Ovary (tissue), 10 donors: ENCODE measurements at places on chromosomes 12 and 14. TPM values are rescaled to one million over a fixed set of nuclear protein-coding genes. Genes with fewer than 3 reads are reported as not detected.

The ACOT6 gene
- not detected for total RNA-seq

DNA sequence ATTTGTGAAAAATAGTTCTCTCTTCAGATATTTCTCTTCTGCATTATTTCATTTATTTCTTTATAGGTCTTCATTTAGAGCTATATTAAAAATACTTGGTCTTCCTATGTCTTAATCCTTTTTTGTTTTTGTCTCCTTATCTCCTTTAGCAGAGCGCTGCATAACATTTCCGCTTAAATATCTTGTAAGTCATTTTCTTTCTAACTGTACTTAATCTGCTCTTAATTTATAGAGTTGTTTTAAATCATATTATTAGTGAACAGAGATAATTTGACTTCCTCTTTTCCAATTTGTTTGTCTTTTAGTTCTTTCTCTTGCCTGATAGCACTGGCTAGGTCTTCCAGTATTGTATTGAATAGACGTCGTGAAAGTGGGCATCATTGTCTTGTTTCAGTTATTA, 18.0 kb downstream of the LUM start:
- H3K27me3 ChIP-seq: no peaks in the 10 kb centered on the region
- no peaks in the 10 kb centered on the region for H3K36me3 ChIP-seq
- H3K27ac ChIP-seq: no peak overlapping the region
- no peak for DNase-seq

GRCh38 chr12:65025136-65025535, 96.0 kb downstream of the WIF1 start:
- H3K4me3 ChIP-seq: no peak overlapping the region
- H3K4me1 ChIP-seq: no peaks in the 10 kb centered on the region
- no peak overlapping the region for H3K27ac ChIP-seq

GRCh38 chr14:68427550-68427890, 365.3 kb downstream of the ZFP36L1 start:
- H3K4me1 ChIP-seq: no peaks in the 10 kb centered on the region
- no peak overlapping the region for H3K4me3 ChIP-seq
- H3K27ac ChIP-seq: no peak overlapping the region
- H3K27me3 ChIP-seq: no peaks in the 10 kb centered on the region
- no peak for DNase-seq
- no peaks in the 10 kb centered on the region for H3K36me3 ChIP-seq

DNA sequence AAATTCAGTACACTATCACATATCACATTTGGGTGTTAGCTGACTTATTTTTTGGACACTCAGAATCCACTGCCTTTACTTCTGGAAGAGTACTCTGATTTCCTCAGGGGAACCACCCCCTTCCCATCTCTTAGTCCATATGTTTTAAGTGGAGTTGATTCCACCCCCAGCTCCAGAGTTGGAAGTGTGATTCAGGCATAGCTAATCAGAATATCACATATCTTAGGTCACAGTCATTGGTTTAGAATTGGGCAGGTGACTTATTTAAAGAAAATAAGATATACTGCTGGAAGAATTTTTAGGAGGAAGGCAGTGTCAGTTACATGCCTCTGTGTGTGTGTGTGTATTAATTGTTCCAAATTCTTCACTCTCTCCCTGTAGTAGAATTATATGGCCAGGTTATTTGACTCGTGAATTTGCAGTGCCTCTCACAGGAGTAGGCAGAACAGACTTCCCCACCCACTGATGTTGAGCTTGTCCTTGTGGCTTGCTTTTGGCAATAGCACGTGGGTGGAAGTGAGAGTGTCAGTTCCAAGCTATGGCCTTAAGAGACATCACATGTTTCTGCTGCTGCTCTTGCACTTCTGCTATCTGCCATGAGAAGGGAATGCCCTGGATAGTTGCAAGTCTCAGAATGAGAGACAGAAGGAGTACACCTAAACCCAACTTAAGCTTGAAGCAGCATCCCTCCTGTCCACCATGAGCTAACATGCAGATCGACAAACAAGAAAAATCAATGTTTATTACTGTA, 6.4 kb upstream of the GAS2L3 start:
- H3K36me3 ChIP-seq: no peaks in the 10 kb centered on the region
- H3K27ac ChIP-seq: no peak overlapping the region
- no peaks in the 10 kb centered on the region for H3K27me3 ChIP-seq
- DNase-seq: no peak
- H3K4me1 ChIP-seq: no peaks in the 10 kb centered on the region

GRCh38 chr14:45686771-45687170, 433.8 kb upstream of the MIS18BP1 start:
- H3K4me3 ChIP-seq: no peak overlapping the region
- H3K27ac ChIP-seq: no peak overlapping the region
- H3K27me3 ChIP-seq: no peaks in the 10 kb centered on the region
- no peak for DNase-seq
- H3K4me1 ChIP-seq: no peaks in the 10 kb centered on the region

GRCh38 chr12:29329411-29329810, 51.6 kb downstream of the ERGIC2 start:
- DNase-seq: no peak
- no peaks in the 10 kb centered on the region for H3K36me3 ChIP-seq
- H3K4me1 ChIP-seq: no peaks in the 10 kb centered on the region
- H3K27ac ChIP-seq: no peak overlapping the region
- H3K27me3 ChIP-seq: no peaks in the 10 kb centered on the region

GRCh38 chr12:4518106-4518728, 20.5 kb upstream of the RAD51AP1 start:
- H3K4me3 ChIP-seq: no peak overlapping the region
- no peak for DNase-seq

DNA sequence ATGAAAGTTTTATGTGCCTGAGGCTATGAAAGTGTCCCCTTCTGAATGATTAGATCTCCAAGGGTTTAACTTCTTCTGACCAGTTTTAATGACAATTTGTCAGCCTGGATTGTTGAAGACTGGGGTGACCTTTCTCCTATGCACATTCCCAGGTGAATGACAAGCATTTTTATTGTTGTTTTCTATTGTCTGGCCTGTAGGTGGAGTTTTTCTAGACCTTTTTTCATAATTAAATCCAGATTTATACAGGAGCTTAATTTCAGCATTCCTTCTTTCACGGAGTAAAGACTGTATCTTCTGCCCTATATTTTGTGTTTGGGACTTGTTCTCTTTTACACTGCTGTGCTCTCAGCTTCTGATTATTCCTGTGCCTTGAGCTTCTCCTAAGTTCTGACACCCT, 125.0 kb upstream of the FAR2 start:
- no peaks in the 10 kb centered on the region for H3K4me1 ChIP-seq
- no peaks in the 10 kb centered on the region for H3K27me3 ChIP-seq
- DNase-seq: no peak

The CLEC2A gene
- not detected for total RNA-seq

DNA sequence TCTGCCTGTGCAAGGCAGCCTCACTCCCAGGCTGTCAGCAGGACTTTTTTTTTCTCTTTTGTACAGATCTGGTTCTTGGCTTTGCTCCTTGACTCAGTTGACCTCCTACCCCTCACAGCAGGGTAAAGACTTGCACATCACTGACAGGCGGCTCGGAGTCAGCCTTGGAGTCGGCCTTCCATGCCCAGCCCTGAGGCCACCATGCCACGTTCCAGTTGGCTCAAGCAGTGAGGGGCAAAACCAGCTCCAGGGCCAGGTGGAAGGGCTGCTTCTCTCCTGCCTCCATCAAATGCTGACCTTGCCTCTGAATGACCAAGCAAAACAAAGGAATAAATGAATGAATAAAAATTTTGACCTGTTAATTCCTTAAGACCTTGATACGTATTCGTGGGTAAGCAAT, 27.6 kb downstream of the JAG2 start:
- H3K4me1 ChIP-seq: no peaks in the 10 kb centered on the region
- H3K27ac ChIP-seq: no peak overlapping the region
- no peak overlapping the region for H3K4me3 ChIP-seq
- H3K27me3 ChIP-seq: no peaks in the 10 kb centered on the region

The SLC4A8 gene
- 7.8 TPM for total RNA-seq

The GPRC5D gene
- not detected for total RNA-seq

The SERPINA10 gene
- not detected for total RNA-seq

The TSPAN9 gene
- 24.9 TPM for total RNA-seq

DNA sequence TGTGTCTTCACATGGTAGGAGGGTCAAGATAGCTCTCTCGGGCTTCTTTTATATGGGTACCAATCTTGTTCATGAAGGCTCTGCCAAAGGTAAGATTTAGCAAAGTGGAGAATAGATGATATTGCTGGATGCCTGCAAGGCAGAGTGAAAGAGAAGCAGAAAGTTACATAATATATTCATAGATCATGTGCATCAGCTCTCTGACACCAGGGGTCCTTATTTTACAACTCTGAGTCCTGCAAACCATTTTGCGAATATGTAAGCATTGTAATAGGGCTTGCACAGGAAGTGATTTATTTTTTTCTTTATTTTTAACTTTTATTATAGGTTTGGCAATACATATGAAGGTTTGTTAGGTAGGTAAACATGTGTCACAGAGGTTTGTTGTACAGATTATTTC, 31.8 kb downstream of the CRADD start:
- no peak overlapping the region for H3K4me3 ChIP-seq
- no peak overlapping the region for H3K27ac ChIP-seq
- peaks cover 4% of the 10 kb centered on the region for H3K4me1 ChIP-seq
- H3K36me3 ChIP-seq: no peaks in the 10 kb centered on the region
- H3K27me3 ChIP-seq: no peaks in the 10 kb centered on the region

The DNM1L gene
- total RNA-seq: 77.5 TPM

- no peak overlapping the region for H3K27ac ChIP-seq
- DNase-seq: no peak
- H3K4me1 ChIP-seq: no peaks in the 10 kb centered on the region
- no peaks in the 10 kb centered on the region for H3K36me3 ChIP-seq
- no peak overlapping the region for H3K4me3 ChIP-seq
These were observed 96.2 kb downstream of the SEC23A start for GRCh38 chr14:39006721-39007410.

The TRAF3 gene
- total RNA-seq: 16.6 TPM

The CYP46A1 gene
- 0.48 TPM for total RNA-seq

The JPH4 gene
- 9.2 TPM for total RNA-seq

- H3K4me1 ChIP-seq: peaks cover 1% of the 10 kb centered on the region
- no peak overlapping the region for H3K27ac ChIP-seq
- H3K4me3 ChIP-seq: no peak overlapping the region
- DNase-seq: no peak
- no peaks in the 10 kb centered on the region for H3K36me3 ChIP-seq
These were observed 5.6 kb downstream of the MYL6 start for GRCh38 chr12:56163533-56164344.

GRCh38 chr12:130775953-130776856, 60.1 kb upstream of the RIMBP2 start:
- H3K4me3 ChIP-seq: peak overlapping the region; percentile 9
- no peaks in the 10 kb centered on the region for H3K4me1 ChIP-seq
- peak; percentile 49 for DNase-seq
- H3K27ac ChIP-seq: no peak overlapping the region
- H3K36me3 ChIP-seq: no peaks in the 10 kb centered on the region

- H3K27ac ChIP-seq: no peak overlapping the region
- no peak for DNase-seq
- H3K4me3 ChIP-seq: no peak overlapping the region
- H3K36me3 ChIP-seq: no peaks in the 10 kb centered on the region
- peaks cover 1% of the 10 kb centered on the region for H3K4me1 ChIP-seq
- H3K27me3 ChIP-seq: no peaks in the 10 kb centered on the region
These were observed 100.0 kb downstream of the ARF6 start for GRCh38 chr14:49992901-49993339.

DNA sequence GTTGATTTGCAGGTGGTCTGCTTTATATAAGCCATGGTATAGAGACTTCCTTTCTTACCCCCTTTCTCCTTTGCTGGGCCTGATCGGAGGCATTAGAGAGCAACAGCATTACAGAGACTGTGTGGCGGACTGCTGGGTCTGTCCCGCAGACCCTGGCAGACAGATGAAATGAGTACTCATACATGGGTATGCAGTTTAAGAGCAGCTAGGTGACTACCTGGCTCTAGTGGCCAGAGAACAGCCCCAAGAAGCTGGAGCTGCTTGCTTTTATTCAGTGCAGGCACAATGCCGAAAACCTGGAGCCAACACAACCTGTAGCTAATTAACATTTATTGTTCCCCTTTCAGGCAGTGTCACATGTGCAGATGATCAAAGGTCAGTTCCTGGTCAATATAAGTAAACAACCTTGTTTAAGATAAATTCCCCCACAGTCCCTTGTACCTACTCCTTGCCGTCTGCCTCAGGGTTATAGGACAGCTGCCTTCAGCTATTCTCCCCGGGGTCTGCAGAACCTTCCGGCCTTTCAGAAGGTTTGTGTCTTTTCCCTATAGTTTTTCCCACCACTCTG, 160.0 kb downstream of the TRHDE start:
- H3K27ac ChIP-seq: no peak overlapping the region
- no peaks in the 10 kb centered on the region for H3K36me3 ChIP-seq
- H3K4me1 ChIP-seq: no peaks in the 10 kb centered on the region
- no peak for DNase-seq

GRCh38 chr12:96335270-96335669, 65.0 kb downstream of the CDK17 start:
- H3K27me3 ChIP-seq: no peaks in the 10 kb centered on the region
- no peak for DNase-seq
- H3K4me1 ChIP-seq: no peaks in the 10 kb centered on the region
- no peaks in the 10 kb centered on the region for H3K36me3 ChIP-seq
- H3K4me3 ChIP-seq: no peak overlapping the region

DNA sequence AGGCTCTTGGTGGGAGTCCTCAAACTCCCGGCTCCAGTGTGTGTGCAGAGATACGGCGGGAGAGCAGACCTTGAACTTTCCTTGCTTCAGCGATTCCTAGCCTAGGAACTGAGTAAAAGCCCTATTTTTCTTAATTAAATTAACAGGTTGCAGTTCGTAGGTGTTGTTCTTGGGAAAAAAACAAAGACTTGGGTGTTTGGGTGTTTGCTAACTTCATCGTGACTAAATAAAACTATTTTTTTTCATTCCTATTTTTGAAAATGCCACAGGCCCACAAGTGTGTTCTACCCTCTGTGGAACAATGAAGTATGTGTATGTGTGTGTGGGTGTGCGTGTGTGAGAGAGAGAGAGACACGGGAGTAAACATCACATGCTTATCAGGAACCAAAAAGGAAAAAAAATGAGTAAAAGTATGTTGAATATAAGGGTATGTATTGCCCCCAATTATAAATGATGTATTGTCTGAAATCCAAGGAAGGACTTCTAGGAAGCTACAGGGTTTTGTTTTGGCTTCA, 651 bp downstream of the TMEM117 start:
- no peaks in the 10 kb centered on the region for H3K27me3 ChIP-seq
- peak overlapping the region; percentile 95 for H3K27ac ChIP-seq
- H3K4me1 ChIP-seq: no peaks in the 10 kb centered on the region
- no peaks in the 10 kb centered on the region for H3K36me3 ChIP-seq

GRCh38 chr12:108694812-108695278, 36.5 kb downstream of the CORO1C start:
- H3K36me3 ChIP-seq: no peaks in the 10 kb centered on the region
- peak overlapping the region; percentile 9 for H3K27ac ChIP-seq
- no peak overlapping the region for H3K4me3 ChIP-seq
- DNase-seq: no peak

DNA sequence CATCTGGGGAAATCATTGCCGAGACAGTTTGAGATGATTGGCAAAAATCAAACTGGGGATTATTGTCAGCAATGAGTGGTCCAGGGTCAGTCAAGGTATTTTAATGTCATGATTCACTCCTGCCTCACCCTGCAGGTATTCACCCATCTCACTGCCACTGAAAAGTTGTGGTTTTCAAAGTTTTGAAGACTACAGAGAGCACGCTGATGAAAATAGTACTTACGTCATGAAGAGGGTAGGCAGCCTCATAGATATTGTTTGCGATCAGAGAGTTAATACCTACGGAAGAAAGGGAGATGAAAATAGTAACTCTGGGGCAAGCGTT, 138.0 kb downstream of the ANO2 start:
- DNase-seq: no peak
- H3K4me3 ChIP-seq: no peak overlapping the region
- no peaks in the 10 kb centered on the region for H3K27me3 ChIP-seq
- H3K27ac ChIP-seq: no peak overlapping the region
